ENCODE measurements at places on chromosomes 5 and 9.
A peak's percentile ranks its signal among the peaks of the same experiment; 100 is the strongest.

DNA sequence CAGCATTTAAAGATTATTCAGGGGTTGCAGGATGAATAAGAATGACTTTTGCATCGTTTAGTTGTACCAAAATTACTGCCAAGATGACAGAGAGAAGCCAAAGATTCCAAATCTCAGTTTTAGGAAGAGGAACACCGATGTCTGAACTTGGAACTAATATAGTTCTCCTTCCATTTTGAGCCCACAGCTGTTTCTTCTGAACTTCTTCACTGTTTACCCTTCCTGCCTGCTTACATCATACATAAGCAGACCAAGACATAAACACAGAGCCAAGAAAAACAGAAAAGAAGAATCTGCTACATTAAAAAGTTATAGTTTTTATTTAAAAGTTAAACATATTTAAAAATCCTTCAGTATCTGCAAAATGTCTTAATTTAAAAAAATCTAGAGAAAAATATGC, 146.9 kb upstream of the RAPGEF1 start:
- DNase-seq = no peak

DNA sequence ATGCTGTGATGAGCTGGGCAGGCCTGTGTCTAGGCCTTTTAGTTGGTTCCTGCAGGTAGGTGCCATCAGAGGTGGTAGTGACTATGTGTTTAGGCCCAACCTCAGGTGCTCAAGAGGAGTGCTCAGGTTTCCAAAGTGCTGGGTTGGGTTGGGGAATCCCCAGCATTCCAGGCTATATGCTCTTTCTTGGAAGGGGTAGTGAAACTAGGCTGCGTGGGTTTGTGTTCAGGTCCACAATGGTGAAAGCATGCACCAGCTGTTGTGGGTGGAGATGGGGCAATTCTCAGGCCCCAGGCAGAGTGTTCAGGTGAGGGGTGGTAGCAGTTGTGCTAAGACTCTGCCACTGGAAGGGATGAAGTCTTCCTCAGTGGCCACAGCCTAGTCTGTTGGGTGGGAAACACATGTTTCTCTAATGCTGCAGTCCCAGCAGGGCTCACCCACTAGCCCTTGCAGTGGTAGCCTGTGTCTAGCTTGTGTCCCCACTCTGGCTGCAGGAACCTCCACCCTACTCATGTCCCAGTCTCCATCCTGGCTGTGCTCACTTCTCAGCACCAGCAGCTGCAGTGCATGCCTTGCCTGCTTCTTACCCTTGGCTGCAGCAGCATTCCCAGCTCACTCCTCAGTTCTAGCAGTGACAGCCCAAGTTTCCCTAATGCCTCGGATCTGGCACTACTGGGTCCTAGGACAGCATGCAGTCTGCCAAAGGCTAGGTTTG, 78.9 kb downstream of the FAM170A start:
- no peak for DNase-seq

DNA sequence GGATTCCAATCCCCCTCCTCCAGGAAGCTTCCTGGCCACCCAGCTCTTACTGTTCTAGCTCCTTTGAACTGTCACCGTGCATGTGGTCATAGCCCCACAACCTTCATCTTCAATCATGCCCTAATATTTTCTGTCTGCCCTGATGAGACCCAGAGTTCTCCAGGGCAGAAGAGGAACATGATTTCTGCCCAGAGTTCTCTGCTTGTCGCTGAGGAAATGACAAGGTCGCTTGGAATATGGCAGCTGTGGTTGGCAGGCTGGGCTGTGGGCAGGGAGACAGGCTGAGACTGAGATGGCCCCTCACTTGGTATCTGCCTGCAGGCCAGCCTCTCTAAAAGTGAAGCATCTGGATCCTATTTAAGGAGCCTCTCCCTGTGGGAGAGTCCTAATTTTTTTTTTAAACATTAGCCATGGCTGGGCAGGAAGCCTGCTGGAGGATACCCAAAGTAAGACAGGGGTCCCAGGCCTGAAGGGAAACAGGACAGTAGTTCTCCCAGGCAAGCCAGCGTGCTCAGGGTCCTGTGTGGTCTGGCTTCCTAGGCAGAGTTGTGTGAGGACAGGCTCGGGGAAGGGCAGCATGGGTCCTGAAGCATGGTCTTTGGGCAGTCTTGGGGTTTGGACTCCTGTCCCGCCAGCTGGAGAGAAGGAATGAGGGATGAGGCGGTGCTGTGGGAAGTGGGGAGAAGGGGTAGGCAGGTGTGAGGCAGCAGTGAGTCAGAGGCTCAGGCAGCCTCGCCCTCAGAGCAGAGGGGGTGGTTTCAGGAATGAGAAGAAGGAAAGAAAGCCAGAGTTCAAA, 242.1 kb downstream of the FSTL4 start:
- DNase-seq = peak; percentile 56

GRCh38 chr5:154359221-154359573, 86.6 kb upstream of the SAP30L start:
- DNase-seq = no peak

DNA sequence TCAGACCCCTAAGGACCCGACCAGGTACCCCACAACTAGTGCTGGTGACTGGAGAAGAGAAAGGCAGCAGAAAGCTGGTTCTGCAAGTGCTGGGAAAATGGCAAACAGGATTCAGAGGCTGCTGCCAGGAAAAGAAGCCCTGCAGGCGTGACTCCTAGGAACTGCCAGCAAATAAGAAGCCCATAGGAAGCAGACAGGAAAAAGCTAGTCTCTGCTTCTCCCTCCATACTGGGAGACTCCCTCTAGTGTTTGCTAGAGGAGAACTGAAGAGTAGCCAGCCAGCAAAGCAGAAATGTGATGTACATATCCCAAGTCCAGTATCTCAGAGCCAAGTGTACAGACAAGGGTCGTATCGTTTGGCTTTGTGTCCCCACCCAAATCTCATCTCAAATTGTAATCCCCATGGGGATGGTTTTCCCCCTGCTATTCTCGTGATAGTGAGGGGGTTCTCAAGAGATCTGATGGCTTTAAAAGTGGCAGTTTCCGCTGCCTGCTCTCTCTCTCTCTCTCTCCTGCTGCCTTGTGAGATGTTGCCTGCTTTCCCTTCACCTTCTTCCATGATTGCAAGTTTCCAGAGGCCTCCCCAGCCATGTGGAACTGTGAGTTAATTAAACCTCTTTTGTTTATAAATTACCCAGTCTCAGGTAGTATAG, 38.1 kb upstream of the TUSC1 start:
- peak; percentile 2 for DNase-seq

- DNase-seq = no peak
Measured at GRCh38 chr5:111129938-111130337, 37.8 kb downstream of the WDR36 start.

- no peak for DNase-seq
Measured at GRCh38 chr5:156741516-156741915, 108.6 kb upstream of the PPP1R2B start.

- DNase-seq = peak; percentile 26
Measured at GRCh38 chr9:34589636-34590380, at the start of gene CNTFR. Gene CNTFR (minus strand): TSS chr9:34589724. CDS start chr9:34568981, 20,743 bp downstream.

GRCh38 chr5:148511810-148512347, 128.1 kb downstream of the FBXO38 start:
- DNase-seq = no peak

- DNase-seq = no peak
Measured at GRCh38 chr5:28862860-28863196, 1824.4 kb upstream of the CDH9 start.

DNA sequence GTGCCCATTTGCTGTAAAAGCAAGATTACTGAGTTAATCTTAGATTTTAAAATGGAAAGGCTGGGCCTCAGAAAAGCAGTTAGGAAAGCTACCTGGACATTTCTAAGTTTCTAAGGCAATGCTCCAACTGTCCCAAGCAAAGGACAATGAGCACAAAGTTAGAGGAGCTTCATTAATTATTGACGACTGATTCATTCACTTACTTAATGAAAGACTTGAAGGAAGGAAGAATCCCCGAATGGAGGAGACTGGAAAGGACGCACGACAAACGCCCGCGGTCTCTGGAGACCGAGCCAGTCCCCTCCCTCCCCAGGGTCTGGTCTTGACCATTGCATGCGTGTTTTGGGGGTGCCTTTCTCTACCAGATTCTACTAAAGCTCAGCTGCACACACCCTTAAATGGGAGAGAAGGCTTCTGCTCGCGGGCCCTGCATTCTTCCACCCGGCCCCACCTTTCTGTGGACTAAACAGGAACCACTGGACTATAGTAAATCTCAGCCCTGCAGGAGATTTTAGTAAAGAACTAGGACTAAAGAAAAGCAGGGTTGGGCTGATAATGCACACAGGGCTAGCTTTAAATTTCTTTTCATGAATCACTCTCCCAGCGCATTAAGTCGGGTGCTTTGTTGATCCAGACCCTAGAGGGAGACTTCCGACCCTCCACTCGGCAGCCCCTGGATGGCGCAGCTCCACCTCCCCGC, 44.8 kb downstream of the CTSL start:
- DNase-seq = no peak

- DNase-seq = no peak
Measured at GRCh38 chr9:104767507-104767906, 3.6 kb downstream of the NIPSNAP3B start.

DNA sequence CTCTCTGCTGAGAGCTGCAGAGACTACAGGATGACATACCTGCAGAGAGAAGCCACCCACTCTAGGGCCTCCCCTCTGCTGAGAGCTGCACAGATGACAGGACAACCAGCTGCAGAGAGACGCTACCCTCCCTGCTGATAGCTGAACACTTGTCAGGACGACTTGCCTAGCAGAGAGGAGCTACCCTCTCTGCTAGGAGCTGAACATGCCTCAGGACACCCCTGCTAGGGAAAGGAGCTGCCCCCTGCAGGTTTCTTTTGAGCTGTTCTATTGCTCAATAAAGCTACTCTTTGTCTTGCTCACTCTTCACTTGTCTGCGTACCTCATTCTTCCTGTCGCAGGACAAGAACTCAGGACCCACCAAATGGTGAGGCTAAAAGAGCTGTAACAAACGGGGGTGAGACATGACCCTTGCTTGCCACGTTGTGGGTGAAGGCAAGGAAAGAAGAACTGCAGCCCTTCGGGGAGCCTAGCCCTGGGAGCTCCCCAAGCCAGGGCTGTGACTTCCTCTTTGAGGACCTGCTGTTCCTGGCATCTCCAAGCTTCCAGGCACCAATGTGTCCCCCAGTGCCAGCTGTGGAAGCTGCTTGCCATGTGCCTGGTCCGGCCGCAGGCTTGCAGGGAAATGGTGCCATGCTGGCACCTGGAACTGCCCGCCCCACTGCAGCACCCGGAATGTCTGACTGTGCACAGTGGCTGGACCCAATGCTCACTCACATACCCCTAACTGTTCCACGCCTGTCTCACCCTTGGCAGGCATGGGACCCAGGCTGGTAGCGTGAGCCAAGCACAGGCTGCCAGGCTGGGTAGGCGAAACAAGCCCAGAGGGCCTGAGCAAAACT, 5.1 kb upstream of the TESK1 start:
- DNase-seq = no peak

- no peak for DNase-seq
Measured at GRCh38 chr9:126591922-126592321, 21.8 kb upstream of the LMX1B start.

DNA sequence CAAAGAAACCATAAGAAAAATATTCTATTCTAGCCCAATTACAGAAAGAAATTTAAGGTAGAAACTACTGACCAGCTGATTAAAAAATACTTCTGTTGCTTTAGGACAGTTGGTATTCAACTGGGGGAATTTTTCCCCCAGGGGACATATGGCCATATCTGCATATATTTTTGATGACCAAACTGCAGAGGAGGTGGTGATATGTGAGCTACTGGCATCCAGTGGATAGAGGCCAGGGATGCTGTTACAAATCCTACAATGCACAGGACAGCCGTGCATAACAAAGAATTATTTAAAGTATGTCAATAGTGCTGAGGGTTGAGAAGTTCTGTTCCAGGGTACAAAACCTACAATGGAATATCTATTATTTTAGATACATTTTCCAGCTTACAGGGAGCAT, 24.0 kb downstream of the ZFR start:
- DNase-seq = no peak

DNA sequence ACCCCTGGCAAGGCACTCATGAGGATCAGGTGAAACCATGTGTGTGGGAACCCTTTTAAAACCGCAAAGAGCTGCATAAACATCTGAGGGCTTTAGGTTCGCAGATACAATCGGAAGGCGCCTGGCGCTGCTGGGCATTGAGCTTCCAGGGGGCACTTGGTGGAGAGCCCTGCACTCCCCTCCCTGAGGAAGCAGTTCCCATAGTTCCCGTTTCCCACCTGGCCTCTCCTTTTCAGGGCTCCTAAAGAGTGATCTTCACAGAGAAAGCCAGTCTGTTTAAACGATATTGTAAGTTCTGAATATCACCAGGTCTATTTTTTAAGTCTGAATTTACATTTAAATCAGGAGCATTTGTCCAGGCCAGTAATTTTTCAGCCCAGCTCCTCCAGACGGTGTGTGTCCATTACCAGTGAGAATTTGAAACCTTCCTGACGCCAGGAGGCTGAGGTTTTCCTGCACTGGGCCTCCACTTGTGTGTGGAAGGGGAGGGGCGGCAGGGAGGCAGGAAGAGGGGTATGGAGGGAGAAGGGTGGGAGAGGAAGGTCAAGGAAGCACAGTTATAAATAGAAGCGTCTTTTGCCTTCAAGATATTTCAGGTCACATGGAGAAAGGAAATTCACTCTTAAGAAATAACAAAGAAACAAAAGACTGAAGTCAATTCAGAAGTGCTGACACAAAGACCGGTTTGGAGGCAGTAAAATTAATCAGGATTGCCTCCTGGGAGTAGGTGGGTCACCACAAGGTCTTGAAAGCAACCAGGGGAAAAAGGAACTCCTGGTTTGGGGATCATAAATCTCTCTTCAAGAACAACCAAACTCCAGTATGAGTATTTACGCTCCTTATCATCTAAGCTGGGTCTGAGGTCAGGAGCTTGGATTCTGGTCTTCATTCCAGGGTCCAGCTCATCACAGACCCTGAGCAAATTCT, 14.3 kb upstream of the MGAT1 start:
- DNase-seq = no peak

DNA sequence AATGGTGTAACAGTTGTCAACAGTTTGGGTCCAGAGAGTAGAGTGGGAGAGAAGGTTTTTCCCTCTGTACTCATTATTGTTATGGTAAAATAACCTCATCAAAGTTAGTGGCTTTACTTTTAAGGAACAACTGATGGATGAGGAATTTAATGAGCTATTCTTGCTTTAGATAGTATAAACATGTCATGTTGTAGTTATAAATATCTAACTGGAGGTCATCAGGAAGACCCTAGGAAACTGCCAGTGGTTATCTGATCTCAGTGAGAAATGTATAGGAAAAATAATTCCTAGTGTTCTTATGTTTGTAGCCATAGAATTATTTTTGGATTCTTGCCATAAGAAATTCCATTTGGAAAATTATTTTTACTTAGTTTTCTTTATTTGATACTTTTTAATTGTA, 4.1 kb downstream of the ERCC6L2 start:
- DNase-seq = no peak

All from nucleus accumbens (tissue), 56 donors.